ENCODE measurements at places on chromosomes 5 and 9.

- DNase-seq = no peak
Observed at GRCh38 chr9:20472342-20473045, 149.8 kb downstream of the MLLT3 start.

DNA sequence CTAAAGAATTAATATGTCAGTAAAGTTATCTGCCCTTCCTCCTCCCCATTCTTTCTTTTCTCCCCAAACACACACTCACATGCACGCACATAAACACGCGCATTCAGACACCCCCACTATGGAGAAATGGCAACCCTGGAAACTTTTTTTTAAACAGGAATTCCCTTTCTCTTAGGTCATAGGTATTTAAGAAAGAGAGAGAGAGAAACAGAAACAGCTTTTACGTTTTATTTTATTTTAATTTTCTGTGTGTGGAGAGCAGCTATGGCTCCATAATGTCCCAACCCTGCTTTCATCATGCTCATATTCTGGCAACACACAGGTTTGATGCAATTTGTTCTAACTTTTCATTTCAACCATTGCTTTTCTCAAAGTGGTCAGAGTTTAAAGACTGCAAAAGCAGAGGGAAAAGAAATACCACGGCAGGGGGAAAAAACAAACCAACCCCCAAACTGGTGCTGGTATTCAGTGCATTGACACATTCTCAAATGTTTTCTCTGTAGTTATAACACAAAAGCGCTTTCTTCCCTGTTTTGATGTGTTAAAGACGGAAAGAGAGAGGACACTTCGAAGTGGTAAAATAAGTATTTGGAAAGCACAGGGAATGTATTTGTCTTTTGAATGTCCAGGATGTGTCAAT lies 126.0 kb upstream of the TMEM161B start:
- DNase-seq = no peak

DNA sequence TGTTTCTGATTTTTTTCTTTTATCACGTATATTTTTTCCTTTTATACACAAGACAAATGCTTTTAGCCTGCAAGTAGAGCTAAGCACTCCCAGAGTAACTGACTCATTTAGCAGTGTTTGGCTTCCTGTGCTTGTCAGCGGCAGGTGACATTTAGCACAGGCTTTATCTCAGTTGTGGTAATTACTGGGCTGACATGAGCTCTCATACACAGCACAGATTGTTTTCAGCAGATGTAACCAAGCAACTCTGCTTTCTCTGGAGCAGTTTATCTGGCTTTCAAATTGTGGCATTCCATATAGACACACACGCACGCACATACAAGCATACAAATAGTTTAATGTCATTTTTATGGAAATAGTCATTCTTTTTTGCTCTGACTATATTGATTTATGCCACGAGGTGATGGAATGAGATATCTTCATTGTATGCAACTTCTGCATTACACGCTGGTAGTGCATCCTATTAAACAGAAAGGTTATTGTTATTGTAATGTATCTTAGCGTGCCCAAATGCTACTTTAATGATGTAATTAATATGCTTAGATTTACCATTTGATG lies 379.0 kb upstream of the GRAMD2B start:
- DNase-seq = no peak

DNA sequence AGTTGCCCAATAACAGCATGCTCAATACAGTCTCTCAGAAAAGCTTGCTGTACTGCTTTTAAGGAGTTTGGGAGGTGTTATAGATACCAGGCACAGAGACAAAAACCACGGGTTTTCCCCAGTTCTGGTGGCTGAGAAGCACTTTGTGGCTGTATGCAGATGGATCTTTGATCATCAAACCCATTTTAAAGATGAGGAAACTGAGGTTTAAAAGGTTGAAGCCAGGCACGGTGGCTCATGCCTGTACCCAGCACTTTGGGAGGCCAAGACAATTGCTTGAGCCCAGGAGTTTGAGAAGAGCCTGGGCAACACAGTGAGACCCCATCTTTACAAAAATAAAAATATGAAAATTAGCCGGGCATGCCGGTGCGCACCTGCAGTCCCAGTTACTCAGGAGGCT lies 46.3 kb upstream of the PLPP6 start:
- no peak for DNase-seq

GRCh38 chr5:6840136-6840793 lies 127.0 kb downstream of the TENT4A start:
- no peak for DNase-seq

Measured in NCI-H1048 (cell line).